ENCODE measurements at places on chromosomes 7 and 10.

DNA sequence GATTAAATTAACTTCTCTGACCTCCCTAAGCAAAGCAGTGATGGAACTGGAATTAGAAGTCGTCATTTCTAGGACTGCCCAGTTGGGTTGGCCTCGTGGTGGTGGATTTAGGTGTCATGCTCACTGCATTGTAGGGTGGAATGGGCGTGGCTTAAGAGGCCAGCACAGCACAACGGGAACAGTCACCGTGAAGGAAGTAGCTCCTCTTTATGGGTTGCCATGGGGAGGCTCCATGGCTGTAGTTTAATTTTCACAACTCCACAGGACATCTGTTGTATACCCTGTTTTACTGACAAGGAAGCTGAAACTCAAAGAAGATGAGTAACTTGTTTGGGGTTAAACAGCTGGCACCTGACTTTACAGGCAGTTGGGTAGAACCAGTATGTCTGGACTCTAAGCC lies 208.3 kb downstream of the CELF2 start:
- DNase-seq = no peak

GRCh38 chr10:51892965-51893658 lies 193.7 kb upstream of the CSTF2T start:
- no peak for DNase-seq

GRCh38 chr10:69172241-69172982 lies 7.6 kb upstream of the SUPV3L1 start:
- no peak for DNase-seq

- DNase-seq = no peak
These were observed 33.4 kb downstream of the TNS3 start for GRCh38 chr7:47548546-47548945.

DNA sequence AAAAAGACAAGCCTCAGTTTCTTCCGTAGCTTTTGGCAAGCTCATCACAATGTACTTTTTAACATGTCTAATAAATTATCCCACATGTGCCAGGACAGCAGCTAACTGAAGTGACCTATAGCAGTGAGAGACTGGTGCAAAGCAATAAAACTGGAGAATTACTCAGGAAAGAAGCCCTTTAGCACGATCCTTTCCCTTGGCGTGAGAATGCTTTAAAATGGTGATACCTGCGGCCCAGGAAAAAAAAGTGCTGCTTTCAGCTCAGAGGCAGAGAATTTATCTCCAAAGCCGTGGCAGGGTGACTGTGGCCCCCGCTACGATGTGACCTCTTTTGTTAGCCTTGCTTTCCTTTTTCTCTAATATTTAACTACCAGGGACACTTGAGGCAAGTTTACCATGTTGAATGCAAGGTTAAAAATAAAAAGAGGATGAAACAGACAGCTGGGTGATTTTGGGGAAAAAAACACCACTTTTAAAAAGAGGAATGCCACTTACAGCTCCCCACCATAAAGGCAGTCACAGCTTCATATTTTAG lies 184.0 kb downstream of the FANK1 start:
- no peak for DNase-seq

- DNase-seq = no peak
These were observed 2.7 kb downstream of the LAMB4 start for GRCh38 chr7:108127461-108127860.

DNA sequence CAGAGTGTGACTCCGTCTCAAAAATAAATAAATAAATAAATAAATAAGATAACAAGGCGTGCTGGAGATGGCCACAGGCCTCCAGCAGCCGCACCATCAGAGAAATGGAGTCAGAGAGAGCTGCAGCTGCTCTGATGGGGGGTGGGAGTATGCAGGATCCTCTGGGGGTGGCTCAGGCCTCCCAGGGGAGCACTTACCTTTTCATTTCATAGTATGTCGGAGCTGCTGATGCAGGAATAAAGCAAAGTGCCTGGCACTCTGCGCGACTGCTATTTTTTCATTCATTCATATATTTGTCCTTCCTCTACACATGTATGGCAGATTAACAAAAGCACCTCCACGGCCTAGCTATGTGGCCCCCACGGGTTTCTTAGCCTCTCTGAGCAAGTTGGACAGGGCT lies 175.9 kb downstream of the CUX1 start:
- no peak for DNase-seq

DNA sequence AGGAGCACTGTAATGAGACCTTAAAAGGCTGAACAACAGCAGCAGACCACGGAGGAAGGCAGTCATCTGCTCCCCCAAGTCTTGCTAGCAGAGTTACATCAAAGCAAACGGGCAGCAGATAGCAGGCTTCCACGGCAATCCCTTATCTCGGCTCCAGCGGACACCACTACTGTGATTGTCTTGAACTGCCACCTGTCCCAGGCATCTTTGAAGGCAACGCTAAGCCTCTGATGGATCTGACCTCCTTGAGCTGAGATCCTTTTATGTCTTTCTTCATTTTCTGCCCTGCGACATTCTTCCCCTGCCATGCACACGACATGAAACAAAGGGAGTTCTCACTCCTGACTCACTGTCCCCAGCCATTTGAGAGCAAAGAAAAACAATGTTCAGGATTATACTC lies 111.7 kb downstream of the GLI3 start:
- no peak for DNase-seq

DNA sequence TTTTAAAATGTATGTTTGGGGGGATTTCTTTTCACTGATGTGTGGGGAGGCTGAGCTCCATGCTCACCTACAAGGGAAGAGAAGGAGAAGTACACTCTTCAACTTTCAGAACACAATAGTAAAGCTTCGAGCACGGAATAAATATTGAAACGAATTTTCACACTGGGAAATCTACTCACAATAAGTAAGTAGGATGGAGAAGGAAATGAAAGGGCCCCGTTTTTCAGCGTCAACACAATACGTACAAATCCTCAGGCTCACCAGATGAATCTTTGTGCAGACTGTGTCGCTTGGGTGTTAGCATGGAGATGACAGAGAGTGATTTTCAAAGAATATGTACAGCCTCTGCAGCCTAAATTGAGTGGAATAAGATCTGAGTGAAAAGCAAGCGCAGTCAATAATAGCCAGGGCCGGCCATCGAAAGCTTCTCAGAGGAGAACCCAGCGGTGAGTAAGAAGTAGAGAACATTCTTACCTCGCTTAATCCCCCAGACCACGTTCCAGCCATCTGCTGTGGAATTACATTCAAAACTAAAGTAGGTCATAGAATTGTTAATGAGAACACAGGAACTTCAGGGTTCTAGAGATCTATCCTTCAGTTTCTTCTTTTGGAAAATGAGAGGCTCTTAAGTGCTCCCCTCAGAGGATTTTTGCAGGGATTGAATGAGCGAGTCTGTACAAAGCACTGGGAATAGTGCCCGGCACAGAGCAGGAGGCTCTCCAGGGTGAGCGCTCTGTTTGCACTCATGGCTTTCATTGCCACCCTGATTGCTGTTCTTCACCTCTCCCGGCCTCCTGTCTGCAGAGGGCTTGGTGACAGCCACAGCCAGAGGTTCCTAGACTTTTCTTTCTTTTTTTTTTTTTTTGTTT lies 292.8 kb downstream of the SFMBT2 start:
- DNase-seq = no peak

GRCh38 chr7:9645756-9646155 lies 1212.3 kb downstream of the NXPH1 start:
- DNase-seq = no peak

- DNase-seq = no peak
These were observed 73.8 kb downstream of the TET1 start for GRCh38 chr10:68633816-68634466.

DNA sequence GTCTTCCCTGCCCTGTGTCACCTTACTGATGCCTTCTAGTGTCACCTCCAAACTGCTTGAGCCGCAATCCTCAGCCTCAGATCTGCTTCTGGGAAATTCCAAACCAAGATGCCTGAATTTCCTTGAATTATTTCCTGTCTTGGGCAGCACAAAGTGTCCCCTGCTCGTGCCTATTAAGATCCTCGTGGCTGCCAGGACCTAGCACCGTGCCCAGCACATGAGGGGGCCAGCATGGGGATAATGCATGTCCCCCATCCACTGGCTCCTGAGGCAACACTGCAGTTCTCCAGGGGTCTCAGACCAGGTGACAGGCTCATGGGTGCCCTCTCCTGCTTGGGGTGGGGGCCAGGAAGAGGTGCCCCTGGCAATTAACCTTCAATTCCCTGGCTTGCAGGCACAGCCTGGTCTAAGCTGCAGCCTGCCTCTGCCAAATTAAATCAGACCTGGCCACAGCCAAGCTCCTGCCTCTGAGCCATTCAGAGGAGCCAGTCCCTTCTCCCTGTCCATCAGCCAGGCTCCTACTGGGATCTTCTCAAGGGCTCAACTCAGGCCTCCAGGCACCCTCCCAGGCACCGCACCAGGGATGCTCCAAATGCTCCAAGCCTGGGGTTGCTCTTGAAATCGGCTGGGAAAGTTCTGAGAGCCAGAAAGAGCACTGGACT lies 146.6 kb downstream of the SH3PXD2A start:
- DNase-seq = no peak

- DNase-seq = no peak
These were observed 37.2 kb upstream of the TARP start for GRCh38 chr7:38310591-38311101.

GRCh38 chr7:114548081-114548980 lies 133.7 kb downstream of the FOXP2 start:
- DNase-seq = no peak

GRCh38 chr7:25583621-25584020 lies 355.3 kb upstream of the NPVF start:
- DNase-seq = no peak

DNA sequence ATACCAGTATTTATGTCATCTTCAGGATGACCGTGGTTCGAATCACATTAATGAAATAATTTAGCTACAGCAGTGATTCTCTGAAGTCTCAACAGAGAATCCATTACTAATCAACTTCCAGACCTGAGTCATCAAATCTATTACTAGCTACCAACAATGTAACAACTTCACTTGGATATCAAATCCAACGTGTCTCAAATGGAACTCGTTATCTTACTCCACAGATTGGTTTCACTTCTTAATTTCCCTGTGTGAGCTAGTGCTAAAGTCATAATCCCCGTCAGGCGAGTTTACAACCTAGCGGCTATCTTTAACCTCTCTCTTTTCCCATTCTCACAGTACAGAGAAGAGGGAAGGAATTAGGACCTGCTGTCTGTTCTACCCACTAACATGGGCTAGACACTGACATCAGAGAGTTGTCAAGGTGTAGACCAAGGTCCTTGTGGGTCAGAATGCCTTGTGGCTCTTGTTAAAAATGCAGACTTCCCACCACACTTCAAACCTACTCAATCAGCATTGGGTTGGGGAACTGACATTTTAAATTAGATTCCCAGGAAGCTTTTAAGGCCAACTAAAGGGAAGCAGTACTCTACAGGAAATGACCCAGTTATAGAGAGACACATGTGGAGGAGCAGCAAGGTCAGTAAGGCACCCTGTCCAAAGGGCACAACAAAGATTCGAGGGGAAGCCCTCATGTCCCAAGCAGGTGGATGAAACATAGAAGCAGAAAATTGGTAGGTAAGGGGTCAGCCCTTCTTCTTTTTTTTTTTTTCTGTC lies 57.3 kb upstream of the GSAP start:
- no peak for DNase-seq

DNA sequence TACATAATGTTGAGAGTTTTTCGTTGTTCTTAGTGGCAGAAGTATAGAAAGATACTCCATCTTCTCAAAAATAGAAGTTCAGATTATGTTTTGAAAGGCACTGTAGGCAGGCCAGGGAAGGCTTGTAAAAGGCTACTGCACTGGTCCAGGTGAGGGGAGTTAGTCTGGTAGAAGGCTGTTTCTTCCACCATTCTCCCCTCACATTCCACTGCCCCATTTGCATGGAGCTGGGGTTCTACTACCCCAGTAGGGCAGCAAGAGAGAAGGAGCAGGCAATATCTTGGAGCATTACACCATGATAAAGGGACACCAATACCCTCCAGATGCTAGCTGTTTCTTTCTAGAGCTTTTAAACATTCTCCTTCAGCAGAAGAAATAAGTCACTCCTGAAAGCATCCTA lies 16.5 kb upstream of the SGMS1 start:
- DNase-seq = no peak

GRCh38 chr7:158204453-158204852 lies 383.2 kb downstream of the PTPRN2 start:
- no peak for DNase-seq

DNA sequence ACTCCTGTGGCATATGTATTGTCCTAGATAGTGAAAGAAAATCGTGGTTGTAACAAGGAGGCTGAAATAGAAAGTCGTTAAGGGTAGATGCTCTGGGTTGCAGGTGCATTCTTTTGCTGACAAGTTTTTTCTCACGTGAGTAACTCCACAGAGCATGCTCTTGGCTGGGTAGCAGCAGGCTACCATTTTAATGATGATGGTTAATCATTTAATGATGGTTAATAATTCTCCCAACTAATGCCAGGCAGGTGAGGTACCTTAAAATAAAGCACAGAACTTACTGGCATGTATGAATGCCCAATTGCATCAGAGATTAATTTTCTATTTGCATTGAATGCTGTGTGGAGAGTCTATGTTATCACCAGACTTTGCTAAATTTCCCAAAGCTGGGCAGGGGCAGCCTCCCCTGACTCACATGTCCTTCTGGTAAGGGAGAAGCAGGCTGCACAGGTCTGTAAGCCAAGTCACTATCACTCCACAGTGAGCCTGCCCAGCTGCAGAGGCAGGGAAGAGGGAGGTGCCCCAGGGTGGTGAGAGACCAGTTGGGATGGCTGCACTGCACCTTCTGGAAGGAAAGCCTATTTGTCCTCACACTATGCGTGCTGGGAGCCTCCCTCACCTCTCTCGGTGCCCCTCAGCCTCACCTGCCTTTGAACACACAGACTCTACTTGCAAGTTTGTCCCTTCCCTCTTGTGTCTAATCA lies 287.0 kb upstream of the IGFBP3 start:
- no peak for DNase-seq

DNA sequence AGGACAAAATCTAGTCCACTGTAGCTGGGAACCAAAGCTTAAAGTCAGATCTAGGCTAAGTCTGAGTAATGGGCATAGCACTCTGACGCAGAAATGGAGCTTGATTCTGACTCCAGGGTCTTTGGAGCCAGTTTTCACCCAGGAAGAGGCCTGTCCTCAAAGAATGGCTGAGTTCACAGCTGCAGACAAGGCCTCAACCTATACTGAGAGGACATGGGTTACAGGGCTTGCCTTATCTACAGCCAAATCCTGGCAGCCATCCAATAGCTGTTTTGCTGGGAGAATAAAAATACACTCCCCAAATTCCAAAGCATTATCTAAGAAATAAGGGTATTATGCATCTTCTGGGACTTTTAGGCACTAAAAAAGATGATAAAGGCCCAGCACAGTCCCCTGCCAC lies 154.8 kb downstream of the RAPGEF5 start:
- no peak for DNase-seq

GRCh38 chr7:77606562-77606961 lies 69.5 kb downstream of the PTPN12 start:
- no peak for DNase-seq

DNA sequence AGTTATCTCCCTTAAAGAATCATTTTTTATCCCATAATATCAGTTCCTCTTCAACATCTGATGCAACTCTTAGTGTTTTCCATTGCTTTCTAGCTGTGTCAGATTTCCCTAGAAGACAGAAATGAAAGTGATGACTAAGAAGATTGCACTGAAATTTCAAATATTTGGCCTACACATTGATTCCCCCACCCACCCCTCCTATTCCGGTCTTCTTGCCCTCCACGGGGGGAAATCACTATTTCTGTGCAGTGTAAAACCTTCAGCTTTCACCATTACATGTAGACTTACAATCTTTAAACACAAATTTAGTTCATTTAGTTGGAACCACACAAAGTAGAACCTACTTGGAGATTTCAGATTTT lies 63.7 kb upstream of the IL6 start:
- DNase-seq = no peak
